BJ (cell line): ENCODE measurements at places on chromosomes 11 and 22.

- DNase-seq = no peak
Observed at GRCh38 chr22:25626624-25626990, 62.1 kb downstream of the GRK3 start.

- no peak for DNase-seq
Observed at GRCh38 chr22:37363261-37363992, 63.9 kb downstream of the ELFN2 start.

DNA sequence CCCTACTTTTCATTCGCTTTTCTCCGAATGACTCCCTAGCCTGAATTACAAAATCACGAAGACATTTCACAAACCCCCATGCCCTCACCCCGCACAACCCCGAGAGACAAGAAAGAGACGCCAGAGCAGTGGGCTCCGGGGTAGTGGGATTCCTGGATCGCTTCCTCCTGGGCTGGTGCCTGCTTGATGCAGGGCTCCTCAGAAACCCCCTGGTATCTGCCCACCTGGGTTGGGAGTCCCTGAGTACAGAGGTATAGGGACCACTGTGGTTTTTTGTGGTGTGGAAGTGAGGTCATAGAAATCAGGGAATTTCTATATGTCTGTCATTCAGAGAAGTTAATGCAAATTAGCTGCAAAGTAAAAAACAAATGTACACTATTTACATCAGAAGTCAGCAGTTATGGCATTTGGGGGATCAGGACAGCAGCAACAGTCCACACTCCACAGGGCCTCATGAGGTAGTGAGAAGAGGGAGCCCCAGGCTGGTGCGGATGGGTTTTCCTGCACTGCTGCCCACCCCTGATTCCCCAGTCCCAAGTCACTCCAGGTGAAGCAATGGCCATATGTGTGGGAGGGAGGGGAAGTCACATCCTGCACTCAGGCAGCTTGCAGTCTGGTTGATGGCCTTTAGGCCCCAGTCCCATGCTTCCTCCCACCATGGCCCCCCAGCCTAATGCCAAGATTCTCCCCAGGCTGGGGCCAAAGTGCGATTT is 39.6 kb downstream of the BUD13 start:
- DNase-seq = no peak

DNA sequence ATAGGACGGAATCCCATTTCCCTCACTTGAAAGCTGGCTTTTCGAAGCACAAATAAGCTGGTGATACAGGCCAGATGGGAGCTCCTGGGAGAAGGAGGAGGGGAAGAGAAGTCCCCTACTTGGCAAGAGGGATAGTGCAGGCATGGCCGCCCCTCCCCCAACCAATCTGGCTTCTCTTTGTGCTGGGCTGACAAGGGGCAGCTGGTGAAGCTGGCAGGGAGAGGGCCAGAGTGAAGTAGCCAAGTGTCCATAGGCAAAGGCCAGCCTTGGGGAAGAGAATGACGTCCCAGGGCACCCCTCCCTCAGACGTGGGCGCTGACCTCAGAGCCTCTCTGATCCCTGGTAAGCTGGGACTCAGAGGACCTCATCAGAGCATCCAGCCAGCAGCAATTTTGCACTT is 78.7 kb upstream of the GRAMD1B start:
- DNase-seq = no peak

DNA sequence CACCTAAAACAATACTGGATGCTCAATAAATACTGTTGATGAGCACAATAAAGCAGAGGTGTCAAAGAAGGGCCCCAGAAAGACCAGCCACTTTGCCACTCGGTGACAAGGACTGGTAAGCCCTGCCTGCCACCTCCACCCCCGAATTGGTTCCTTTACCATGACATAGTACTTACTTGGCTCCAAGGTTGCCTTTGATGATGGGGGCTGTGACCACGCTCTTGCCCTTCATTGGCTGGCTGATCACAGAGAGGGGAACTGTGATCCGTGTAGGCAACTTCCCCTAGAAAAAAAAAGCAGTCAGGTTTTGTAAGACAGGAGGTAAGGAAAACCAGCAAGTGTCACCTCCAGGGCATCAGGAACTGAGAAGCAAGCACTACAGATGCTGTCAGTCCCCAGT is 29.7 kb downstream of the NFRKB start:
- no peak for DNase-seq

DNA sequence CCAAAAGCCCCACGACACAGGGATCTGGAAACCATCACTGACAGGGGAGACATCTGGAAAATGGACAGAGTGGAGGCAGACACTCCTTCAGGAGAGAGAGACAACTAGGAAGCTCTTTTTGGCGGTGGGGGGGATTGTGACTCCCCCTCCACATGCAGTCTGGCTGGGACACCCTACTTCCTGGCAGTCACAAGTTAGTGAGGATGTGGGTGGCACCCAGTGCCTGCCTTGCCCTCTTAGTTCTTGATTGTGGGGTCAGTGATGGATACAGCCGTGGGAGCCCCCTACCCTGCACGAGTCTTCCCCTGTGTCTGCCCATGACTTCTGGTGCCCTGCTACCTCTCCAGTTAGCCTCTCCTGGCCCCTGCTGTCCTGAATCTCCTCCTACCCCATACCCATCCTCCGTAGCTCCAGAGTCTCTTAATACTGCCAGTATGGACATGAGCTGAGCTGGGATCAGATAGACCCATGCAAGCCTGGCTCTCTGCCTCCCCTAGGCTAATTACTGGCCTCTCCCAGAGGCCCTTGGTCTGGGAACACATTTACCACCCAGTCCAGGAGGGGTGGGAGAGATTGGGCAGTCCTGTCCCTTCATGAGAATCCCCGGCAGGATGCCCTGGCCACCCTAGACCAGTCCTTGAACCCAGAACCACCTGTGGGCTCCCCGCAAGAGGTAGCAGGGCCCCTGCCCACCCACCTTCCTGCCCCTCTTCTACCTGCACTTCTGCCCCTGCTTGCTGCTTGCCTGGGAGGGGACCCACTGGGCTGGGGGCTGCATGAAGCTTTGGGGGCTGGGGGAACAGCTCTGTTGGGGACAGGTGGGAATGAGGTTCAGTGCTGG is 22.8 kb downstream of the RHBDD3 start:
- DNase-seq = no peak

GRCh38 chr11:36532941-36533601 is 23.0 kb upstream of the TRAF6 start:
- DNase-seq = no peak

- DNase-seq = no peak
Observed at GRCh38 chr11:1567721-1568100, 4.4 kb downstream of the DUSP8 start.

DNA sequence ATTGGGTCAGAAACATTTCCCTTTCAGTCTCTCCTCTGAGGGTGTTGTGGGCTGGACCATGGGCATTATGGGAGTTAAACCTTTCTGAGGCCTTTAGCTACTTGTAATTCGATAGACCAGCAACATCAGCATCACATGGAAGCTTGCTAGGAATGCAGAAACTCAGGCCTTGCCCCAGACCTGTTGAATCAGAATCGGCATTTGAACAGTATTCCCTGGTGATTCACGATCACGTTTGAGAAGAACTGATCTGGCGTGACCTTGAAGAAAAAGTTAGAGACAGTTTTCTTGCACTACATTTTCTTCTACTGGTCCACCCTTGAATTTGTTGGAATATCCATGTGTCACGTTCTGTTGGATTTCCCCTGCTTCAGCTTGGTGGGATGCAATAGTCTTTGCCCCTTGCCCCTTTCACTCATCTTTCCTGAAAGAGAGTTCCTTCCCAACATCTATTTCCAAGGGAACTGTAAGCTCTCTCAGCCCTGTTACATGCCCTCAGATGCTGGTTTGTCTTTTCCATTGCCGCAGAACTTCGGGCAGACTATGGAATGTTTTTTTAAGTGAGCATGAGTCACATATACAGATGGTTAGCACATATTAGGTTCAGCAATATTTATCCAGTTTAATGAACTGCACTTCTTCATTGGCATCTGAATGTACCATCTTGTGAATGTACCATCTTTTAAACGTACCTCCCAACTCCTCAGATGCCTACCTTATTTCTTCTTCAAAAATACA is 23.9 kb downstream of the EHF start:
- peak; percentile 50 for DNase-seq
